ENCODE measurements at places on chromosomes 13 and 19. TPM values are rescaled to one million over a fixed set of nuclear protein-coding genes. Genes with fewer than 3 reads are reported as not detected.
A peak's percentile ranks its signal among the peaks of the same experiment; 100 is the strongest.

The PPP1R13L gene
- 14.8 TPM for polyA plus RNA-seq

The ANGPTL8 gene
- polyA plus RNA-seq = 1.1 TPM

The ZNF837 gene
- polyA plus RNA-seq = 1.4 TPM

The ZNF709 gene
- 0.63 TPM for polyA plus RNA-seq

The NLRP9 gene
- polyA plus RNA-seq = not detected

The ZSCAN22 gene
- 1.4 TPM for polyA plus RNA-seq

The FIZ1 gene
- polyA plus RNA-seq = 30.5 TPM

The TMEM86B gene
- 7.0 TPM for polyA plus RNA-seq

The TM9SF2 gene
- polyA plus RNA-seq = 110 TPM

The ERVK3-1 gene
- polyA plus RNA-seq = 40.0 TPM

- DNase-seq = peak; percentile 29
Observed at GRCh38 chr13:35767256-35767976, 290.9 kb upstream of the MAB21L1 start.

DNA sequence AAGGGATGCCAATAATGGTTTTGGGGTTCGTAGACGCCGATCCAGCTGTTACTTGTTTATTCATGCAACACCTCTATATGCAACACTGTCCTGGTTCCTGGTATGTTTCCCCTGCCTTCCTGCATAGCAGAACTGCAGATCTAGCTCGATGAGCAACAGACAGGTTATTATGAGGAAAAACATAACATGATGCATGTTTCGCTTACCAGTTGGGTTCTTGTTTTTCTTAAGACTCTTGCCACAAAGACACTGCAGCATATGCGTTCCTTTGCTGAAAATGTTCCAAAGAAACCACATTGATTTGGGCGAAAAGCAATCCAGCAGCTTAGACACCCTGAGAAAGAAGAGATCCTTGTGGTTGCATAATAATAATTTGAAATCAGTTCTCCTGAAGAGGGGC lies 583 bp downstream of the FGF14 start:
- DNase-seq = peak; percentile 54

- no peak for DNase-seq
Observed at GRCh38 chr19:10535613-10536012, 8.1 kb upstream of the ATG4D start.

- DNase-seq = no peak
Observed at GRCh38 chr13:36907821-36908220, 12.2 kb downstream of the SMAD9 start.

DNA sequence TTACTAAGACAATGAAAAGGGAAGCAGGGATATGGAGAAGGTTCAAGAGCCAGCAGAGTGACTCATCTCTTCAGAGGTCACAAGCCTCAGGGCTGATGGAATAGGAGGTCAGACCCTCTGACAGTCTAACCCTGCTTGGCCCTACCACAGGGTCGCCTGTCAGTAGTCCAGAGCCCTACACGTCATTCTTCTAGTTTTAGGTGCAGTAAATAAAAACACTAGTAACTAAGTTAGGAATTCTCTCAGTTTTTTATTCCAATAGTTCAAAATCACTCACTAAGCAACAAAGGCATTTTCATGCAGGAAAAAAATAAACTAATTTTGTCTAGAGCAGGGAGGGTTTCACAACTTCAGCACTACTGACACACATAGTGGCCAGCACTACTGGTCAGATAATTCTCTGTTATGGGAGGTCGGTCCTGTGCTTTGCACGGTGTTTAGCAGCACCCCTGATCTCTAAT lies 27.2 kb downstream of the FOXO1 start:
- DNase-seq = no peak

DNA sequence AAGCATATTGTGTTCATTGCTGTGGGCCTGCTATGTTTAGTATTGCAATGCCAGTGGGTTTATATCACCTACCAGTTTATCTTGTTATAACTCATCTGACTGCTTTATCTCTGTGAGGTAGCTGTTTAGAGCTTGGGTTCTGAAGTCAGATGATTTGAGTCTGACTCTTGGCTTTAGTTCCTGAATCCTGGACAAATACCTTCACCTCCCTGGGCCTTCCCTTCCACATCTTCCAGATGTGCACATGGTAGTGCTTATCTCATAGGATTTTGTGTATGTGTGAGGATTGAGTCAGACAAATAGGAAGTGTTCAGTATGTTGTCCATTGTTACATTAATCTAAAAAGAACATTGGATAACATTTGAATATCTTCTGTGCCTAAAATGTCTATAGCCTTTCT lies 63.5 kb upstream of the ANKRD10 start:
- DNase-seq = no peak

- DNase-seq = no peak
Observed at GRCh38 chr19:47021536-47022139, 2.0 kb downstream of the NPAS1 start.

DNA sequence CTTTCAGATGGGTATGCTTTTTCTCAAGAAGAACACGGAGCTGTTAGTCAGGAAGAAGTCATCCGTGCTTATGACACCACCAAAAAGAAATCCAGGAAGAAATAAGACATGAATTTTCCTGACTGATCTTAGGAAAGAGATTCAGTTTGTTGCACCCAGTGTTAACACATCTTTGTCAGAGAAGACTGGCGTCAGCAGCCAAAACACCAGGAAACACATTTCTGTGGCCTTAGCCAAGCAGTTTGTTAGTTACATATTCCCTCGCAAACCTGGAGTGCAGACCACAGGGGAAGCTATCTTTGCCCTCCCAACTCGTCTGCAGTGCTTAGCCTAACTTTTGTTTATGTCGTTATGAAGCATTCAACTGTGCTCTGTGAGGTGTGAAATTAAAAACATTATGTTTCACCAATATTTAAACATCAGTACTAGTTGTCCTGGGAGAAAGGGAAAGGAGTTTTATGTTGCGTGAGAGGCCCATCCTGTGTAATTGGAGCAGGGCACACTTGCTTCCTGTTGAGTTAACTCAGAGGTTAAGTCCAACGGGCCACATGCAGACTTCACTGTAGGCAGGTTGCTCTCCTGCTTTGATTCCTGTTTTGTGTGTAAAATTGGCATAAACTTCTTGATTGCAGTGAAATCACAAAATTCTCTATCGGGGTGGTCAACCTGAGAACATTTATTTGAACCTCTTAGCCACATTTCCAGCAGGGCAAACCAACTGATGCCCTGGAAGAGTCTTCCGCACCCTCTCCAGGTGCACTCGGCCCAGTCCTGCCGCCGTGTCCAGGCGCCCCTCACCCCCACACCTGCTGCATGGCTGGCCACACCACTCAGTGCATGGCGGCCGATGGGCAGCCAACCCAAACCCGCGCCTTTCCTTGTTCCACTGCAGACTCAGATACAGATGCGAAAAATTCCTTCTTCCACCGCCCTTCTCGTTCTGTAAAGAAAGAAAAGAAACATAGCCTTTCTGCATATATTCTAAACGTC lies 31.6 kb downstream of the SHISA2 start:
- no peak for DNase-seq

- DNase-seq = peak; percentile 82
Observed at GRCh38 chr19:2543463-2544442, 67.8 kb downstream of the GADD45B start.

GRCh38 chr19:14138576-14139265 lies 2.3 kb upstream of the ASF1B start:
- peak; percentile 46 for DNase-seq

GRCh38 chr13:110528371-110528770 lies 33.2 kb downstream of the RAB20 start:
- DNase-seq = no peak

- DNase-seq = no peak
Observed at GRCh38 chr13:71935166-71935840, 68.3 kb upstream of the DACH1 start.

DNA sequence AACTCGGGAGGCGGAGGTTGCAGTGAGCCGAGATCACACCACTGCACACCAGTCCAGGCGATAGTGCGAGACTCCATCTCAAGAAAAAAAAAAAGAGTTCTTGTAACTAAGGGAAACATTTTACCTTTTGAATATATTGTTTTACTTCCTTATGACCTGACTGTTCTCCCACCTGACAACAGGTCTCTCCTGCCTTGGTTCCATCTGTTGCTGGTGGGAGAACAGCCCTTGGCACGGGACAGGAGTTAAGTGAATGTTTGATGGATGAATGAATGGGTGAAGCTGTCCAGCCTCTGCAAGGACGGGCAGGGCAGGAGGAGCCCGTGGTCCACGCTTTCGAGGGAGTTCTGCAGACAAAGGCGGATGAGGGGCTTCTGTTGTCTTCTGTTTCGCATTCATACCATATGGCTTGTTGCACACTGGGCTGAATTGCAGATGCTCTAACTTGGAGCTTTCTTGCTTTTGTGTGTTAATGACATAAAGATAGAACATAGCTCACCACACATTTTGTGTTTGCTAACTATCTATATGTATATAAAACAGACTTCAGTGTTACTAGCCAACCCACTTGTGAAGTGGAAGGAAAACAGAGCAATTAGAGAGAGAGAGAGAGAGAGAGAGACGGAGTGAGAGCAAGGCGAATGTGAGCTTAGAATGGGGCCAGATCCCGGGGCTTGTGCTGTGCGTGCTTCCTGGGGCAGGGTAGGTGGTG lies 16.2 kb upstream of the CCNE1 start:
- no peak for DNase-seq

DNA sequence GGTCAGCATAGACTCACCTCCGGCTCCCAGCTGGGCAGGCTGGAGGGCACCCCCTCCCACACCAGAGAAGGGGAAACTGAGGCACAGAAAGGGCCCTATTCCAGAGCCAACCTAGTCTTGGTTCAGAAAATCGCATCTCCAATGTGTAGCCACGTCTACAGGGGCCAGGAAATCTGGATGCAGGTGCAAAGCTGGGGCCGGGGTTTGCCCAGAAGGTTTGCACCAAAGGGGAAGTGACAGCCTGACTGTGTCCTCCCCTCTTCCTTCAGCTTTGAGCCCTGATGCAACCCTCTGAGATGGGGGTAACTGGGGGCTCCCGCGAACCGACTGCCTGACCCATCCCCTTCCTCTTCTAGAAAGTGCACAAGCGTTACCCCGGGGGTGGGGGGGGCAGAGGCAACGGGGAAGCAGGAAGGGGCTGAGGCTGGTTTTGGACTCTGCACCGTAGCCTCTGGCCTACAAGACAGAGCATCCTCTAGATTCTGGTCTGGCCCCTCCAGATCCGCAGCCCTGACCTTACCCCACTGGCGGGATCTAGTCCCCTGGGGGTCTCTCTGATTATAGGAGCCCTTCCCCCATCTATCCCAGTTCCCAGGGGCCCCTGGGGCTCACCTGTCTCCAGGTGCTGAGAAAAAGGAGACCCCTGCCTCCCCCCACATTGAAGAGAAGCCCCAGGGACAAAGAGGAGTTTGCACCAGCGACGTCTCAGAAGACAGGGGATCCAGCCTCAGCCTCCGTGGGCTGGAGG lies 1.1 kb upstream of the ONECUT3 start:
- DNase-seq = no peak

DNA sequence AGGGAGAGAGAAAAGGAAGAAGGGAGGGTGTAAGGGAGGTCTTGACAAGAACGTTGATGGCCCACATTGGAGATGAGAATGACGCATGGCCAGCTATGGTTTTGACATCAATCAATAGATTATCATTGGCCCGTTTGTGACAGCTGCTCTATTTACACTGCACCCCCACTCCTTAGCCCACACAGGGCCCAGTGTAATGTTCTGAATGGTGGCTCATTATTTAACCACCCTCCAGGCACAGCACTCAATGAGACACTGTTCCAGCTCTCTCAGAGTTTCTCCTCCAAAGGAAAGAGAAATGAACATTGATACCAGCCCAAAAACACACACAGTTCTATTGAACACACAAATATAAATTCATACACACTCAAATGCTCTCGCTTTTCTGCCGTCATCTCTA lies 173.0 kb upstream of the IPO5 start:
- peak; percentile 11 for DNase-seq

DNA sequence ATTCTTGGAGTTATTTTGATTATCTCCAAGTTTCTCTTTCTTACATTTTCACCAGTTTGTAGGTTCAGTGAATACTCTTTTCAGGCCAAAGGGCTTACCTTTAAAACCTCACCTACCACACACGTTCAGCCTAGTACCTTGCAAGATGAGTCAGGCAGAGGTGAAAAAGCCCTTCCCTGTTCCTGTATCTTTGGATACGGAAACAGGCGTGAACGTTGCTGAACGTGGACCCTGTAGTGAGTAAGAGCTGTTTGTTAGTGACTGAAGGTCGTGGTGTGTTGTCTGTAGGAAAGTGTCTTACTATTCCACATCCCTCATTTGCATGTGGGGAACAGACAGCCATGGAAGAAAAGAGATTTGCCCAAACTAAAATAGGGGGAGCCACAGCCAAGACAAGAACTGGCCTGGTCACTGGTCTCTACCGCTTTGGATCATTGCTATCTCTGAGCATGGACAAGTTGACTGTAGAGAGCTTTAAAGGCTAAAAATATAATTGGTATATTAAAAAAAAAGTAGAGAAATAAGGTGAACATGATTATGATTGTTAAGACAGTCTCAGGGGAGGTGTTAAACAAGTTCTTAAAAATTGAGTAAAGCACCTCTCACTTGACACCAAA lies 3.5 kb downstream of the CEBPG start:
- DNase-seq = no peak

- DNase-seq = peak; percentile 84
Observed at GRCh38 chr19:48403606-48404005, 10.1 kb downstream of the GRIN2D start.

GRCh38 chr13:65093357-65093756 lies 2136.8 kb downstream of the PCDH9 start:
- no peak for DNase-seq

- no peak for DNase-seq
Observed at GRCh38 chr13:41599619-41600018, 142.3 kb downstream of the RGCC start.

- DNase-seq = peak; percentile 64
Observed at GRCh38 chr19:12880551-12881171, 588 bp downstream of the DNASE2 start.

- no peak for DNase-seq
Observed at GRCh38 chr13:46165485-46166223, 16.3 kb downstream of the LCP1 start.

- no peak for DNase-seq
Observed at GRCh38 chr19:54435551-54436016, 13.4 kb upstream of the LENG8 start.

DNA sequence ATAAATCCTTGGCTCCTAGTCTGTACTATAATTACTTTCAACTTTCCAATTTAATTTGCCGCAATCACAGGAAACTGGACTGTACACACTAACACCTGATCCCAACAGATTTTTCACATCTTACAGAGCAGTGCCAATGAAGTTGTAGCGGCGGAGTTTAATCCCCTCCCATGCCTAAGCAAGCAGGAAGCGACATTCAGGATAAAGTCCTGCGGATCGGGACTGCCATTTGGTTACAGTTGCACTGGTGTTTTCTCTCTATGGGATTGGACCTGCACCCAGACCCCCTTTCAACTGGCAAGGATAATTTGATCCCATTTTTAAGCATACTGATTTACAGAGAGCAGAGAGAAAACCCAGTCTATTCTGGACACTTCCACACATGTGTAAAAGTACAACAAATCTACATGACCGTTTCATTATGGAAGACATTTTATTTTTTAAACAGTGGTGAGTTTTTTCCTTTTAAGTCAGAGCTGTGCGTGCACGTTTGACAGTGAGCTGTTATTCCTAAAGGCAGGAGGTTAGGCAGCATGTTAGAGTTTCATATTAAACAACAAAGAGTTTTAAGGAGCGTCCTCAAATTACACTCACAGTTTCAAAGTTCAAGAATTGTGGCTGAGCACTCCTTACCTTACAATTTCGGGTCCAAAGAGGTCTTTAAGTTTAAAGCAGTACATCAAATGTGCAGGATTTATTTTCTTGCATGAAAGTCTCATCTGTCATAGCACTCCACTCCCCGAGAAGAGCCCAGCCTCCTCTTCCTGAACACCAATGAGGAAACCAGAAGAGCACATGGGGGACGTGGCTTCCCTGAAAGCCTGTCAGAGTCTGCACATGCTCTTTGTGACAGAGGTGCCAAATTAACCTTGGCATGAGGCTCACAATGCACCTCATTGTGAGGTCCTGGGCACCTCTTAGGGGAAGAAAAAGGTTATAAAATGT lies 141.6 kb upstream of the RFC3 start:
- peak; percentile 63 for DNase-seq
